ENCODE measurements at places on chromosomes 12 and 14.

DNA sequence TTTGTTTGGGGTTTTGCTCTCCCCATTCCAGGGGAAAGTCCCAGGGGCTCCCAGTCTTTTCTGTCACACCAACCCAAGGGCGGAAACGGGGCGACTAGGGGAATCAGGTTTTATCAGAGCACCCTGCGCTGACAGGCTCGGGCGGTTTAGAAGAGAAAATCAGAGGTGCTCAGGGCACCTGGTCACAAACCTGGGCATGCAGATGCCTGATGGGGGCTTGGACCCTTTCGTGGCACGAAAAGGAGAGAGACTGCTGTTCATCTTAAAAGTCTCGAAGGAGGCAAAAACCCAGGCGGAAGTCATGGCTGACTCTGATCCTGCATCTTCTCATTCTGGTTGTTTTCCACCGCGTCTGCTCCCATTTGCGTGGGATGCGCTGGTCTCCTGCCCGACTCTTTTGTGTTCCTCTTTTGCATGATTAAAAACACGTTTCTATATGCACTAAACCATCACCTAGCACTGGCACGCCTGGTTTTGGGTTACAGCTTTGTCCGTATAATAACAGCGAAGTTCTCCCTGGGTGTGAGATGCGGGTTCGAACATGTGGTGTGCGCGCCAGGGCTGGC is 13.2 kb downstream of the OTX2 start:
- no peak for DNase-seq

GRCh38 chr14:43361751-43362150 is 1145.3 kb downstream of the FSCB start:
- no peak for DNase-seq

GRCh38 chr14:57287745-57288144 is 19.0 kb downstream of the AP5M1 start:
- no peak for DNase-seq

GRCh38 chr14:44782775-44783238 is 178.9 kb downstream of the KLHL28 start:
- no peak for DNase-seq

DNA sequence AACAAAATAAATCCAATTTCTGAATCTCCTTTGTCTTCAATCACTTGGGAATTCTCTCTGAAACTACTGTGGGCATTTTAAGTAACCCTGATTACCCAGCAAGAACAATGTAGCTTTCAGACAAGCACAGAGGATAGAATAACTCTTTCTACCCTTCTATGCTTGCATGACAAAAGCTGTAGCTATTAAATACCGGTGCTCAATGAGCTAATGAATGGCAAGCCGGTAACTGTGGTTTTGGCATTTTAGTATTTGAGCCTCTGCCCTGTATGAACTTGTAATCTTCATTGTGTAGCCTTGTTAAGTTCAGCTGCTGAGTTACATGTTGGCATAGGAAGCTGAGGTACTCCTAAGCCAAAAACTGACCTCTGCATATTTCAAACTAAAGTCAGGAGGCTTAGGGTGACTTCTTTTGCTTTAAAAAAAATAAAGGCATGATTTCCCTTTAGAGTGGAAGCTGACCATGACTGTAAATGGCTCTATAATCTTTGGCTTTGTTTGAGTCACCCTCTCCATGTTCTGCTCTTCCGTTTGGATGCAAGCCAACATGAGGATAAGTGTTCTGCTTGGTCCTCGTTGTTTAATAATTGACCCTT is 171.0 kb upstream of the HIF1A start:
- no peak for DNase-seq

- no peak for DNase-seq
Observed at GRCh38 chr14:98167275-98167674, 1104.7 kb downstream of the BCL11B start.

DNA sequence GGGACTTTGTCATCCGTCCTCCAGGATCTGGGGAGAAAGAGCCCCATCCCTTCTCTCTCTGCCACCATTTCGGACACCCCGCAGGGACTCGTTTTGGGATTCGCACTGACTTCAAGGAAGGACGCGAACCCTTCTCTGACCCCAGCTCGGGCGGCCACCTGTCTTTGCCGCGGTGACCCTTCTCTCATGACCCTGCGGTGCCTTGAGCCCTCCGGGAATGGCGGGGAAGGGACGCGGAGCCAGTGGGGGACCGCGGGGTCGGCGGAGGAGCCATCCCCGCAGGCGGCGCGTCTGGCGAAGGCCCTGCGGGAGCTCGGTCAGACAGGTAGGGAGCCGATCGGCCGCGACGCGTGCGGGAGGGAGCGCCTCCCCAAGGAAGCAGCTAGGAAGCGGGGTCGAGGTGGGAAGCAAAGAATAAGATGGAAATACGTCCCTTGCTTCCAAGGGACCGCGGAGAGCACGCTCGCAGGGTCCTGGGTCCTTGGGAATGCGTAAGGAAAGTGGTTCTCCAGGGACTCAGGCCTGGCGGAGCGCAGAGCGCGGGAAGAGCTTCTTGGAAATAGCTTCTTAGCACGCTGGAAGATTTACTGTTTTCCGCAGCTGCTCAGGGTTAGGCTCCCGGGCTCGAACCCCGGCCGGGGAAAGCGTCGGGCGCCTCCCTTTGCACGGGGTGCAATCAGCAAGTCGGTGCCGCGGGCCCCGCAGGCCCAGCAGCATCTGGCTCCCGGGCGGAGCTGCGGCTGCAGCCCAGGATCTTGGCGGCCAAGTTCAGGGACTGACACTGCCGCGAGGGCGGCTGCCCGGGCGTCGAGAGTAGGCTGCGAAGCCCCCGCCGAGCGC is 457 bp downstream of the SOCS2 start:
- DNase-seq, result no peak
